ENCODE measurements at places on chromosomes 5 and 9. TPM values are rescaled to one million over a fixed set of nuclear protein-coding genes. Genes with fewer than 3 reads are reported as not detected.

GRCh38 chr5:37738057-37738691 lies 101.7 kb downstream of the GDNF start:
- peak; percentile 34 for DNase-seq

CSF2 gene
- 0.86 TPM for polyA plus RNA-seq

DNA sequence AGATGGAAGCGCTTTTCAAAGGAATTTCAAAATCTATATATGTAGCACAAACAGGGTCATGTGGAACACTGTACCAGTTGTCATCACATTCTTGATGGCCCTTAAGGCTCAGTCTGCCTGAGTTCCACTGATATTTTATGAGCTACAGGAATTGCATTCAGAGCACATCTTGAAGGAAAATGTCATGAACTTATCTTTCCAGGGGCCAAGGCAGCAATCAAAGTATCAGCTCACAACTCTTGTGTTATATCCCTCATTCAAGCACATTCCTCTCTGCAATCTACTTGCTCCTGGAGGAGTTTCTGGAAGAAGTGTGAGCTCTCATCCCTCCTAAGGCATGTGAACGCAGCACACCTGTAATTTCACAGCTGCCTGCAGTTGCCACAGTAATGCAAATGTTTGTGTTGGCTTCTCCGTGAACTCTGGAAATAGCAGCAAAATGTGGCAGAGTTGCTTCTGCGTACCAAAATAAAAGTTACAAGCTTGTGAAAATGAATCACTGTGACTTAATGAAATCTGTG lies 89.7 kb upstream of the EQTN start:
- DNase-seq: no peak

- DNase-seq: no peak
Measured at GRCh38 chr5:179769271-179769670, 24.5 kb upstream of the LTC4S start.

DNA sequence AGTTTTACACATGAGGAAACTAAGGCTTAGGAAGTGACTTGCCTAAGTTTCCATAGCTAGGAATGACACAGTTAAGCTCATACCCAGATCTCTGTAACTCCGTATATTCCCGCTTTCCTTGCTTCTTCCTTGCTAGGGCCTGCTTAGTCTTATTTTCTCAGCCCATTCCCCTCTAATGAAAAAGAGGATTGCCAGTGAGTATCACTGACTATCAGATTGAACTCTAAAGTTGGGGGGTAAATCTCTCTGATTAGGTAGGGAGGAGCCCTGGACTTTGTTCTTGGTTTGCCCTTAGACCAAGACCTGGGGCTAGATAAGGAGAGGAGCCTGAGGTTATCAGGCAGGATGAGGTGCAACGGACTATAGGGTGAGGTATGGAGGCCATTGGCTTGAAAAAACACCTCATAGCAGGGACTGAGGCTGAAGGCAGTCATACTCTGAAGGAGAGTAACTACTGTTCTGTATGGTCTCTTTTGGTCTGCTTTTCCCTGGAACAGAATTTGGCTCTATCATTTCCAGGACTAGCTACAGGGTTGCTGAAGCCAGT lies 2.5 kb downstream of the TRIM32 start:
- DNase-seq: no peak

PIP5KL1 gene
- 0.14 TPM for polyA plus RNA-seq

GRCh38 chr9:92463984-92464383 lies 18.3 kb downstream of the ASPN start:
- DNase-seq: no peak

EQTN gene
- not detected for polyA plus RNA-seq

GRCh38 chr5:163832155-163832554 lies 326.7 kb downstream of the MAT2B start:
- DNase-seq: no peak

DNA sequence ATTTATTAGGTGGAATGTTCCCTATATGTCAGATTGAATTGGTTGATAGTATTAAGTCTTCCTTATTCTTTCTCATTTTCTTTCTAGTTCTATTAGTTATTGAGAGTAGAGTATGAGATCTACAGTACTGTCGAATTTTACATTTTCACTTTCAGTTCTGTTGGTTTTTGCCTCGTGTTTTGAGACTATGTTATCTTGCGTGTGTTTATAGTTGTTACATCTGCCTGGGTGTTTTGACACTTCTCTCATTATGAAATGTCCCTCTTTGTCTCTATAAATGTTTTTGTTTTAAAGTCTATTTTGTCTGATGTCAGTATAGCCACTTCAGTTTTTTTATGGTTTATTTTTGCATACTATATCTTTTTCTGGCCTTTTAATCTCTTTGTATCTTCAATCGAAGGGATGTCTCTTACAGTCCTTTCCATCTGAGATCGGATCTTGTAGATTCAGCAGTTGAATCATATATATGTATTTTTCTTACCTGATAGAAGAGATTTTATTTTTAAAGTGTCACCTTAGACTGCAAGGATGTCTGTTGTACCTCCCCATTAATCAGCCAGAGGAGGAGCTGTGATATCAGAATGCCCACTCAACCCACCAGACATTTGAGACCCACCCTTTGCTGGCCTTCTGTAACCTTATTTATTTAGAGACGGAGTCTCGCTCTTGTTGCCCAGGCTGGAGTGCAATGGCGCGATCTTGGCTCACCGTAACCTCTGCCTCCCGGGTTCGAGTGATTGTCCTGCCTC lies 20.7 kb downstream of the EHMT1 start:
- DNase-seq: peak; percentile 57

DNA sequence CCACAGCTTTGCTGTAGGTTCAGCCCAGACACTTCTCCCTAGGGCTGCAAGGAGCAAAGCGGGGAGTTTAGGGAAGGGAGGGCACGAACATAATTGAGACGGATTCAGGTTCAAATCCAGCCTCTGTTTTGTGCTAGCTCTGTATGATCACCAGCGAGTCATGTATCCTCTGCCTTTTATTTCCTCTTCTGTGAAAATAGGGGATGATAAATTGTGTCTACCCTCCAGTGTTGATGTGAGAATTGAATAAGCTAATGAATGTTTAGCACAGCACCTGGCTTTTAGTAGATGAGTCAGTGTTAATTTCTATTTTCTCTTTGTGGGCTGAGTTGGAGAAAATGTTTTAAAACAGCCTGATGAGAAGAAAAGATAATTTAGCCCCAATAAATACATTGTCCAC lies 6.2 kb downstream of the MLANA start:
- DNase-seq: no peak

GAPT gene
- polyA plus RNA-seq: 2.9 TPM

C1QTNF2 gene
- not detected for polyA plus RNA-seq

IFNA21 gene
- not detected for polyA plus RNA-seq

KIAA0825 gene
- polyA plus RNA-seq: 1.1 TPM

DNA sequence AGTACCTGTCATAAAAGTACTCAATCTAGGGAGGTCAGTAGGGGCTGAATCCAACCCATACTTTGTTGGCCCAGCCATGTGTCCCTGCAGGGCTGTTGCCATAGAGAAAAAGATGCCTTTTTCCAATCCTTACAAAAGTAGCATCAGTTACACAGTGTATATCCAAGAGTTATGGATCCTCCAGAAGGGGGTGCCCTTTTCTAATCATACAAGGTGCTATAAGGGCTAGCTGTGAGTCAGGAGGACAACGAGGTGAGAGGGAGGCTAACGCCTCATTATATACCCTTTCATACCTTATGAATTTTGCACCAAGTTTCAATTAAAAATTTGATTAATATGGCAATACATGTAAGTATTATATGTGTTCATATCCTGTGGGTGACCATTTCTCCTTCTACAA lies 4.8 kb downstream of the KIAA0825 start:
- no peak for DNase-seq

OMD gene
- polyA plus RNA-seq: not detected

DNA sequence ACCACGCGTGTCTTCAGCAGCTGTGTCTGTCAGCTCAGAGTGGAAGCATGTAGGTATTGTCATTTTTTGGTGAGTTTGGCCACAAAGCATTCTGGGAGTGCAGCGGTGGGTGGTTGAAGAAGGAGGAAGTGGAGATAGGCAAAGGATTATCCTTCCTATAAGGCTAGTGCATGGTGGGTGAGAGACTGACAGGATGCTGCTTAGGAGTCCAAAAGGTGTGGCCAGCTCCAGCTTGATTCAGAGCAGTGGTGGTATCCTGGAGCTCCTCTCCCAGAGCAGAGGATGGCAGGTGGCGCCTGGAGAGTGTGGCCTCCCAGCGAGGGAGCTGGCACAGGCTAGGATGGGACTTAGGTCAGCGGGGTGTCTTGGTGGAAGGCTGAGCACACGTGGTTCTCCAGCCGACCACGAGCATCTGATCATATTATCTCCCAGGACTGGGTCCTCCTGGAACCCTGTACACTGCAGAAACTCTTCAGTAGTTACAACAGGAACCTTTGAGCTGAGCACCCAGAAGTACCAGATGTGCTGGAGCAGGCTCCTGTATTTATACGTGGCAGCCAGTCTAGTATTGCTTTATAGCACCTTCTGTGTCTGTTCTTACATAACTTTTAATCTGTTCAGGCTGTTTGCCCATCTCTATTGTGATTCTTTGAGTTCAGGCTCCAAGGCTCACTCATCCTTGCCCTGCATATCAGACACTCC lies 29.6 kb downstream of the MAML1 start:
- DNase-seq: peak; percentile 8

SLC25A2 gene
- not detected for polyA plus RNA-seq

DNA sequence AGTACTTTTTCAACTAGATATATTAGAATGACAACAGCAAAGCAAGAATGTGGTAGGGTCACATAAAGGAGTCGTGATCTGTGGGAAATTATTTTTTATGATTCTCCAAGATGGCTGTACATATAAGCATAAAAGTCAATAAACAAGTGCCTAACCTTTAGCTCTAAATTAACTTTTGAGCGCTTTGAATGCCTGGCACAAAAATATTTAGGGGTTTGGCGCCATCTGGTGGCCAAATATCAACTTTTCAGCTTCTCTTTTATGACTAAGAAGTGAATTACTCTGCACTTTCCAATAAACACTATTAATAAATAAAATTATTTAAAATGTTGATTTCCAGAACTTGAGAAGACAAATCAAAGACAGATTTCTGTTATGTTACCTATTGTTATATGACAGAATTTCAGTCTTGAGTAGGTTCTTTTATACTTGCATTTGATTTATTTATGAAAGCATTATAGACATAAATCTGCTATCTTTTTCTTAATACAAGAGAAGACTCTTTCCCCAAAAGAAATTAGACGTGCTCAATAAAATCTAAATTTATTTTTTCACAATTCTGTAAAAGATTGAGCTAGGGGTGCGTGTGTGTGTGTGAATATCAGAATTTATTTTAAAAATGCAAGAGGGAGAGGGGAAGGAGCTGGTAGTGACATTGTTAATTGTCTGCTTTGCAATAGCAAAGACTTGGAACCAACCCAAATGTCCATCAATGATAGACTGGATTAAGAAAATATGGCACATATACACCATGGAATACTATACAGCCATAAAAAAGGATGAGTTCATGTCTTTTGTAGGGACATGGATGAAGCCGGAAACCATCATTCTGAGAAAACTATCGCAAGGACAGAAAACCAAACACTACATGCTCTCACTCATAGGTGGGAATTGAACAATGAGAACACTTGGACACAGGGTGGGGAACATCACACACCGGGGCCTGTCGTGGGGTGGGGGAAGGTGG lies 36.7 kb upstream of the ARRDC3 start:
- peak; percentile 67 for DNase-seq

SLCO4C1 gene
- 7.8 TPM for polyA plus RNA-seq

- DNase-seq: no peak
Measured at GRCh38 chr9:134928436-134929192, 10.9 kb upstream of the FCN1 start.

DNA sequence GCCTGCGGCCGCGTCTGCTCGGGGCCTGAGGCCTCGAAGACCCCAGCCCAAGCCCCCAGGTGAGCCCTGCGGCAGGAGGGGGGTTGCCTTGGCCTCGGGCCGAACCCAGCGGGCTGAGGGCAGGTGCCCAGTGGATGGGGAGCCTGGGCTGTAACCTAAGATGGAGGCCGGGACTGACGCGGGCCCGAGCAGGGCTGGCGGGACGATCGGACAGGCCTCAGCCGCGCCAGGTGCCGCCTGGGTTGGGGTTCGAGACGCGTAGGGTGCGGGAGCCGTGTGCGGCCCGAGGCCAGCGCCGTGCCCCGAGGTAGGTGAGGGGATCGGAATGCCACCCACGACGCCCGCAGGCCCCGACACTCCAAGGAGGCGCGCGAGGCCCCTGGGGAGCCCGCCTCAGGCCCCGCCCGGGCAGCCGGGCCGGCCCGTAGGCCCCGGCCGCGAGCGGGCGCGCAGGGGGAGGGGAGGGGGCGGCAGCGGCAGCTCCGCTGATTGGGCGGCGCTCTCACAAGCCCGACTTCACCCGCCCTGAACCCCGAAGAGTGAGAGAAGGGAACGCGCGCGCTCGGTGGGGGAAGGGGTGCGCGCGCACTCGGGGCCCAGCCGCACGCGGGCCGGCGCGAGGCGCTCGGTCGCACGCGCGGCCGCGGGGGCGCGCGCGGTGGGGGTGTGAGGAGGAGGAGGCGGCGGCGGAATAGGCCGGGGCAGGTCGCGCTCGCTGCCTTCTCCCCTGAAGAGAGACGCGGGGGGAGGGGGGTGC lies at the start of gene NSD1:
Gene NSD1, plus strand, starts transcription at position 678 of the 757 bp plus-strand sequence. CDS start 1,331 bp downstream, outside the sequence.
- peak; percentile 94 for DNase-seq

PDLIM4 gene
- polyA plus RNA-seq: not detected

SVEP1 gene
- polyA plus RNA-seq: 0.03 TPM
